ENCODE measurements at places on chromosomes 2 and 18.

GRCh38 chr2:202050652-202051051, 17.0 kb downstream of the FZD7 start:
- no peak for DNase-seq

GRCh38 chr18:9577361-9577760, 37.0 kb downstream of the PPP4R1 start:
- no peak for DNase-seq

- no peak for DNase-seq
Observed at GRCh38 chr2:135798762-135799161, 38.2 kb downstream of the LCT start.

- no peak for DNase-seq
Observed at GRCh38 chr2:187569042-187569441, 14.8 kb upstream of the TFPI start.

GRCh38 chr2:213098612-213099011, 52.8 kb downstream of the IKZF2 start:
- DNase-seq, result no peak

Measured in tibial artery (tissue), 4 donors.